ENCODE measurements at places on chromosomes 7 and 10.

- no peak for DNase-seq
These were observed 200.8 kb upstream of the PFKP start for GRCh38 chr10:2866569-2866968.

- DNase-seq, result peak; percentile 90
These were observed 249.8 kb downstream of the TRIL start for GRCh38 chr7:28708033-28708951.

GRCh38 chr10:97217299-97217698 is 31.5 kb upstream of the SLIT1 start:
- no peak for DNase-seq

DNA sequence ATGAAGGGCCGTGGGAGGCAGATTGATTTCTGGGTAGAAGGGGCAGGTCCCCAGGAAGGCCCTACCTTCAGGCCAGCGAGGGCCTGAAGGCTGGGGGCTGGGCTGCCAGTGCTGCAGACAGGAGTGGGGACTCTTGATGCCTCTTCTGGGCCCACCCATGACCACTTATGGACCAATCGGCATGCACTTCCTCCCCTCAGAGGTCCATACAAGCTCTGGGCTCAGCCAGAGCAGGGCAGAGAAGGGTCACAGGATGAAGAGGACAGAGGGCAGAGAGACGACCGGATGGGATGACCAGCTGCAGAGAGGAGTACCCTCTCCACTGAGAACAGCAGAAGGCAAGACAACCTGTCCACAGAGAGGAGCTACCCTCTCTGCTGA is 120.1 kb downstream of the DYNC2I1 start:
- DNase-seq, result peak; percentile 14

DNA sequence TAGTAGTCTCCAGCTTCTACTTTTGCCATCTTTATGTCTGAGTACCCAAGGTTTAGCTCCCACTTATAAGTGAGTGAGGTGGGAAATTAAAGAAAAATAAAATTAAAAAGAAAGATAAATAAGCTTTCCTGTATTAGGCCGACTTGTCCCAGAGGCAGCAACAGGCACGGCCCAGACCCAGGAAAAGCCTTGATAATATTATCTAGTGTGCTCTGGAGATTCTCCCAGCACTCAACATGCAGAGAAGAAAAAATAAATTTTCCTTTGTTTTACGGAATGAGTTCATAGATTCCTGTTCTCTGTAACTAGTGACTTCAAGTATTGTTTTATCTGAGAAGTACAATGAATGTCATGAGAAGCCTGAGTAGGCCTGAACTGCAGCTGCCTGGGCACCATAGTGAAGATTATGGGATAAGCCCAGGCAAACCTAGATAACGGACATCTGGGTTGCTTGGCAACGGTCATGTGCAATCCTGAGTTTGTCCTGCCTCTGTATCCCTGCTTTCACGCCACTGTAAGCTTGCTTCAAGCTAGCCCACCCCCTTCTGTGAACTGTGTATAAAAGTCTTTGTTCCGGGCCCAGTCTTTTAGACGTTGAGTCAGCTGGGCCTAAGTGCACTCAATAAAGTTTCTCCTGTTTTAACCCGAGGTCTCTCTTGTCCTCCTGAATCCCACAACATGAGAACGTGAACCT is 6.4 kb downstream of the ATE1 start:
- DNase-seq, result no peak

- no peak for DNase-seq
These were observed 1.5 kb upstream of the RELN start for GRCh38 chr7:103990991-103991390.

DNA sequence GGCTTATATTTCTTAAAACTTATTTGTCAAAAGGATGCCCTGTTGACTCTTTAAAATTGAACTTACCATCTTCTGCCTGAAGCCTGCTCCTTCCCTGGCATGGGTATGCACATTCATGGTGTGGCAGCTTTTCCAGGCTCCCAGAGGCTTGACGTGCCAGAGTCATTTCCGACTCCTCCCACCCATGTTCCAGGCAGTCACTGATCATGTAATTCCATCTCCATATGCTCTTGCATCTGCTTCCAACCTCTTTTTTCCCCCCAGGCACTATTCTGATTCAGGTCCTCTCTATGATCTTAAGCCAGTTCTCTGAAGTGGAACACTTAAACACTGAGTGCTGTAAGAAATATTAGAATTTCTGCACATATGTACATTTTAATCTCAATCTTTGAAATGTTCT is 82.2 kb downstream of the CFAP58 start:
- peak; percentile 68 for DNase-seq

GRCh38 chr10:69726850-69727249 is 74.9 kb upstream of the COL13A1 start:
- DNase-seq, result no peak

DNA sequence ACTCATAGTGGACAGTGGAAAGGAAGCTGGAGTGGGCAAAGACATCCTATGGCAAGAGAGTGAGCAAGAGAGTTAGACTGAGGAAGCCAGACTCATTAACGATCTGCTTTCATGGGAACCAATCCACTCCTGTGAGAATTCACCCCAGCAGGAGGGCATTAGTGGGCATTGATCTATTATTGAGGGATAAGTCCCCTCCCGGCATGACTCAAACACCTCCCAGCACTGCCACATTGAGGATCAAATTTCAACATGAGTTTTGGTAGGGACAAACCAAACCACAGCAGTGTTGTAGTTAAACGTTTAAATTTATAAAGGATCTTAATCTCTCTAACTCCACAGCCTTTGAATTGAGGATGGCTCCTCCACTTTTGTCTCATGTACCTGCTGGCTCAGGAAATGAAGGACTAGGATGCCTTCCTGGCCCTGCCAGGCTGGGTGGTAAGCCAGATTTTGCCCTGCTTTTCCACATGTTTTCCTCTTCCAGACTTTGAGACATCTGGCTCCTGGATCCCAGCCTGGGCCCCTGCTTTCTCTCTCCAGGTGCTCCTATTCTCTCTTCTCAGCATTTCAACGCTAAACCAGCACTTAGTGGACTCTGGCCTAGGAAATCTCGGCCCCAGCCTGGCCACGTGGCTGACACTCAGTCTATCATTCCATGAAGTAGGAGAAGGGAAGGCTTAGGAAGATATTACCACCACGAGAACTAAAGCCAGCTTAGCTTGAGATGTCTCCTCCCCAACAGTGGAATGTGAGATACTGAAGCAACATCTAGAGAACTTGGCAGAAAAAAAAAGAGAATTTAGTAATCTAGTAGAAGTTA is 96.5 kb upstream of the PIP4K2A start:
- no peak for DNase-seq

DNA sequence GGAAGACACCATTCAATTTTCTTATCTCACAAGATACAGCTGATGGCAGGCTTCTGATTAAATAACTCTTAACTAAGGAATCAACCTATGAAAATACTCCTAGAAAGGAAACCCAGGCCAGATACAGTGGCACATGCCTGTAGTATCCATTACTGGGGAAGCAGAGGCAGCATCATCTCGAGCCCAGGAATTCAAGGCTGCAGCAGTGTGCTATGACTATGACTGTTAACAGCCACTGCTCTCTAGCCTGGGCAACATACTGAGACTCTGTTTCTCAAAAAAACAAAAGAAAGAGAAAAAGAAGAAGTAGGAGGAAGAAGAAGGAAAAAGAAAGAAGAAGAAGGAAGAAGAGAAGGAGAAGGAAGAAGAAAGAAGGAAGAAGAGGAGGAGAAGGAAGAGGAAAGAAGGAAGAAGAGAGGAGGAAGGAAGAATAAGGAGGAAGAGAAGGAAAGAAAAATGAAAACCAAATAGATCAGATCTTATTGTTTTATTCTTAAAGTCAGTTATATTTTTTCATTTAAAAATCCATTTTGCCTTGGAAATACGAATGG is 18.0 kb downstream of the DPY19L1 start:
- no peak for DNase-seq

DNA sequence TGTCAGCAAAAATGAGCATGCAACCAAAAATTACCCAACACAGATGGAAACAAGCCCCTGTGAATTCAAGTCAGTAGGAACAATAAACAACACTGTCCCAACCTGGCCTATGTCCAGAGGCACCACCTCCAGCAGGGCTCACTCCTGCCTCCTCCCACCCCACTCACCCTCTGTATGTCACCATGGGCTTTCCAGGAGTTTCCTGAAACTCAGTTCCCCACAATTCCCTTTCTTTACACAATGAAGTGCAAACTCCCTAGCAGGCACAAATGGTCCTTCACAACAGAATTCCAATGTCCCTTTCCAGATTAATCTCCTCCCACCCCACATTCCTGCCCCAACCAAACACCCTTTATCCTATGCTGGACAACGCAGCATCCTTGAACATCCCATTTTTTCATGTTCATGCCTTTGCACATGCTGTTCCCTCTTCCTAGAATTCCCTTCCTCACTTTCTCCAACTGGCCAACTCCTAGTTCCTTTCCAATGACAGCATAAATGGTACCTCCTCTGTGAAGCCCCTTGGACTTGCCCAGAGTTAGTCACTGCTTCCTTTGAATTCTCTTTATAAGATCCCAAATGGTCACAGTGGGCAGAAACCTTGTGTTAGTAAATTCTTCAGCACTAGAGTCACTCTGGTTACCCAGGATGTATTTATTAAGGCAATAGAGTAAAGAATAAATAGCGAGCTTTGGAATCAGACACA is 157.5 kb downstream of the SLIT1 start:
- no peak for DNase-seq

DNA sequence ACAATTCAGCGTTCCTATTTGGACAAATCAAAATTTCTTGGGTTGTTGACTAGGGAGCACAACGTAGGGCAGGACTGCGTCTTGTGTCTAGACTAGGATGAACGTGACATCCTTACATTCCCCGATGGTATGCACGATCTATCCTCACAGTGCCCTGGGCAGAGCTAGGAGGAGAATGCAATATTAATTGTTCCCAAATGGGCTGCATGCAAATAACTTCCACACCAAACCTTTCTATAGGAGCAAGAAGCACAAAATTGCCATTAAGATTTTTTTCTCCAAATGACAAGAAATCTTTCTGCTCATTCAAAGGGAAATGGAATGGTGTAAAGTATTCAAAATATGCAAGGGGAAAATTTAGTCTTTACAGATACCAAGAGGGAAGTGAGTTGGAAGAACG is 21.4 kb upstream of the AQP1 start:
- no peak for DNase-seq

GRCh38 chr7:107579885-107580715 is at the start of gene BCAP29:
BCAP29 (plus strand) TSS chr7:107580246; CDS start chr7:107580773, 527 bp downstream.
- peak; percentile 73 for DNase-seq

DNA sequence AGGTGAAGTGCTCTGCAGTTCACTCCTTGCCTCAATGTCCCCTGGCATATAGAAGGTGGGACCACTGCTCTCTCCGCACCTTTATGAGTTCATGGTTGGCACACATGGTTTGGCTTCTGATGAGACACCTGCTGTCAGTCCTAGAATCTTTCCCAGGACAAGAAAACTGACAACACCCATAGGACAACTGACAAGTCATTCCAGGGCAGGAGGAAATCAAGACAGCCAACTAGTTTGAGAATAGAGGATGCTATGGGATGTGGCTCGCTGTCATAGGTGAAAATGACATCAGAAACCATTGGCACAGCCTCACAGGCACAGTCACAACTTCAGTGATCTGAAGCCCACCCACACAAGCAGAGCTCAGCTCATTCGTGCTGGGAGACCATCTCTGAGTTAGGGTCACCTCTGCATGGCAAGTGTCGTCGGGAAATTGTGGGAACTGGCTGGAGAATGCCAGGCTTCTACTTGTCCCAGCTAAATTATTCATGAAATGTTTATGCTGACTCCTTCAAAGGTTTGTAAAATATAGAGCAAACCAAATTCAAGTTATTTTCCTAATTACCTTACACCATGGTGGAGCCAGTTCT is 762.4 kb downstream of the GRID1 start:
- no peak for DNase-seq

- no peak for DNase-seq
These were observed 21.0 kb upstream of the AGMO start for GRCh38 chr7:15582773-15583172.

- DNase-seq, result no peak
These were observed at the start of gene CARD11 for GRCh38 chr7:3043544-3044371. CARD11 (minus strand) TSS chr7:3043867; CDS start chr7:2958506, 85,361 bp downstream.

GRCh38 chr7:131692131-131692960 is 135.9 kb upstream of the PODXL start:
- DNase-seq, result peak; percentile 56

- no peak for DNase-seq
These were observed 59.2 kb downstream of the TBC1D12 start for GRCh38 chr10:94461503-94461902.

DNA sequence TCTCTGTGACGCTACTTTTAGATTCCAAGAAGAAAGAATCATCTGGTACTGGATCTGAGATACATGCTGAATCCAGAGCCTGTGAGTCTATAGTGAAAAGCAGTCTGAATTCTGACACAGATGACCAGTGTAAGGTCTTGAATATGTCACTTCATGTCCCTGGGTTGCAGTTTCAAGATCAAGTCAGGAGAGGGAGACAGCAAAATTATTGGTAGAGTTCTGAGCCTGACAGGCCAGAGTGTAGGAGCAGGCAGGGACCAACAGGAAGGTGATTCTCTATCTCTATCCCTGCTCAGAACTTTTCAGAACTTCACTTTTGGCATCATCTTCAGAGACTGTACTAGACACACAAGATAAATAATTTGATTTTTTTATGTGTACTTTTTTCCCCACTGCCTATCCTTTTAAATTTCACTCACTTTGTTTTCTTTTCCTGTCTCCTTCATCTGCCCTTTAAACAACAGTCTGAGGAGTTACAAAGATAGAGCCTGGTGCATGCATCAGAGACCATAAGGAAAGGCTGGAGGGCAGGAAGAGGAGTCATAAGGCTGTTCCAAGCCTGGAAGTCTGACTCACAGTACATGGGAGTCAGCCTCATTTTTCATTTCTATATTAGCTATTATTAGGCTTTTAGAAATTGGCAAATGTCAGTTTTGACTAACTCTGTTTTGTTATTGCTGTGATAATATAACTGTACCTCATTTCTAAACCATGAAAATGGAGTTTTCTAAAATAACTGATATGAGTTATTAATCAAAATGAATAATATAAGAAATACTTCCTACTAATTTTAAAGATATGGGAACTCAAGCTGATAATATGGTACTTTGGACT is 120.2 kb upstream of the TMEM229A start:
- DNase-seq, result peak; percentile 75

- DNase-seq, result no peak
These were observed 166.0 kb upstream of the EEPD1 start for GRCh38 chr7:35987016-35987415.

DNA sequence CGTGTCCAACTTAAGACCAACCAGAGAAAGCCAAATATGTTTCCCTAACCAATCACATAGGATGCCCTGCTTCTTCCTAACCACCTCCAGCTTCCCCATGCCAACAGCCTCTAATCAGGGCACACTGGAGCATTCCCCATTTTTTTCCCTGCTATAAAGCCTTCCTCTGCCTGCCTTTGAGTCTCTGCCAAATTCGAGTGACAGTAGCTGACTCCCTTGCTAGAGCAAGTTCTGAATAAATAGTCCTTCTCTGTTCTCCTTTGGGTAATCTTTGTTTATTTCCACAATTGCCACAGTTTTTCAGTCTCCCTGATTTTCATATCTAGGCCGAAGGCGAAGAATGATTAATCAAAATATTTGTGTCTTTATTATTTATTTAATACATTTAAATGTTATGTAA is 96.7 kb downstream of the ANLN start:
- peak; percentile 57 for DNase-seq

- no peak for DNase-seq
These were observed 44.0 kb downstream of the VWA2 start for GRCh38 chr10:114283091-114283490.
